Left forelimb (tissue), 1 donor: ENCODE measurements at places on chromosomes 6 and 20.

GRCh38 chr6:4301871-4302270, 166.5 kb upstream of the ECI2 start:
- no peak for DNase-seq

GRCh38 chr20:64246616-64247306, 8.8 kb upstream of the PCMTD2 start:
- peak; percentile 62 for DNase-seq

- DNase-seq, result peak; percentile 83
These were observed 16.5 kb downstream of the COL20A1 start for GRCh38 chr20:63309261-63310071.

DNA sequence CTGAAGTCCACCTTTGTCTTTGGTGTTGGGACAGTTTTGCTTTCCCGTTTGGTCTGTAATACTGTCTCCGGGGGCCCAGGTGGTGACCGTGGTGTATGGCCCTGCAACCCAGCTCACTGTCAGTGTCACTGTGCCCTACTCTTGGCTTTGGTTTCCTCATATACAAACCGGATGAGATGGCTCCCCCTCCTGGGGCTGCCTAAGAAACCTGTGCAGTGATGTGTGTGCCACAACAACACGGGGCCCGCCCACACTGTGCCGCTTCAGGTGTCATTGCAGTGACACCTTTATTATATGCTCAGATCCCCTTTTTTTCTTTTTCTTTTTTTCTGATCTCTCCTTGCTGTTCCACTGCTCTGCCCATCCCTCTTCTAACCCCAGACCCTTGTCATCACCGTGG, 73.9 kb downstream of the RAMACL start:
- DNase-seq, result no peak

GRCh38 chr6:47655719-47656595, 42.4 kb upstream of the ADGRF4 start:
- DNase-seq, result no peak

DNA sequence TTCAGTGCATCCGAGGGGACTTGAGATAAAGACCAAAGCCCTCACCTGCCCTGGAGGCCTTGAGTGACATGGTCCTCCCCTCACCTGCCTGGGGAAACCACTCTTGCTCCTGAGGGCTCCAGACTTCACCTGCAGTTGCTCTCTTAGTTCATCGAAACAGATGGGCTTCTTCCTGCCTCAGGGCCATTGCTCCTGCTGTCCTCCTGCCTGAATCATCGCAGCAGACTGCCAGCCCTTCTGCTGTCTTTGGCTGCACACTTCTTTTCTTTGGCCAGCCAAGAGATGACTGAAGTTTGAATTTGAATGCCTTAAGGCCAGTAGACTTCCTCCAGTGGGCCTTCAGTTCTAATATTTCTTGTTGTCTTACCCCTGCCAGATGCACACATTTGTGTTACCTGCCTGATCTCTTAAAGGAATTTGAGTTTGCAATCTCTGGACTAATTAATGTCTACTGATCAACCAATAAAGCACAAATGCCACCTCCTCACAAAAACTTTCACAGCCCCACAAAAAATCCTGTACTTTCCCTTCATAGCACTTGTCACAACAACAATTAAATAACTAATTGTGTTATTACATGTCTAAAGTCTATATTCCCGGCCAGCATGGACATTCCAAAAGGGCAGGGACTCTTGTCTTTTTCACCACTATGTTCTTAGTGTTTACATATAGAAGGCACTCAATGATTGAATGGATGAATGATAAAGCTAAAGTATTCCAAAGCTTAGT, 56.7 kb upstream of the SGK1 start:
- DNase-seq, result no peak

DNA sequence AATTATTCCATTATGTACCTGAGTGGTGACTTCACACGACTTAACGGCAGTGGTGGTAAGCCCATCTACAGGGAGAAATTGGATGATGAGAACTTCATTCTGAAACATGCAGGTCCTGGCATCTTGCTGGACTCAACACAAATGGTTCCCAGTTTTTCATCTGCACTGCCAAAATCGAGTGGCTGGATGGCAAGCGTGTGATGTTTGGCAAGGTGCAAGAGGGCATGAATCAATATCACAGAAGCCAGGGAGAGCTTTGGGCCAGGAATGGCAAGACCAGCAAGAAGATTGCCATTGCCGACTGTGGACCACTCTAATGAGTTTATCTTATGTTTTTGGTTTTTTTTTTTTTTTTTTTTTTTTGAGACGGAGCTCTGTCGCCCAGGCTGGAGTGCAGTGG, 172.3 kb downstream of the ZNF217 start:
- DNase-seq, result no peak

DNA sequence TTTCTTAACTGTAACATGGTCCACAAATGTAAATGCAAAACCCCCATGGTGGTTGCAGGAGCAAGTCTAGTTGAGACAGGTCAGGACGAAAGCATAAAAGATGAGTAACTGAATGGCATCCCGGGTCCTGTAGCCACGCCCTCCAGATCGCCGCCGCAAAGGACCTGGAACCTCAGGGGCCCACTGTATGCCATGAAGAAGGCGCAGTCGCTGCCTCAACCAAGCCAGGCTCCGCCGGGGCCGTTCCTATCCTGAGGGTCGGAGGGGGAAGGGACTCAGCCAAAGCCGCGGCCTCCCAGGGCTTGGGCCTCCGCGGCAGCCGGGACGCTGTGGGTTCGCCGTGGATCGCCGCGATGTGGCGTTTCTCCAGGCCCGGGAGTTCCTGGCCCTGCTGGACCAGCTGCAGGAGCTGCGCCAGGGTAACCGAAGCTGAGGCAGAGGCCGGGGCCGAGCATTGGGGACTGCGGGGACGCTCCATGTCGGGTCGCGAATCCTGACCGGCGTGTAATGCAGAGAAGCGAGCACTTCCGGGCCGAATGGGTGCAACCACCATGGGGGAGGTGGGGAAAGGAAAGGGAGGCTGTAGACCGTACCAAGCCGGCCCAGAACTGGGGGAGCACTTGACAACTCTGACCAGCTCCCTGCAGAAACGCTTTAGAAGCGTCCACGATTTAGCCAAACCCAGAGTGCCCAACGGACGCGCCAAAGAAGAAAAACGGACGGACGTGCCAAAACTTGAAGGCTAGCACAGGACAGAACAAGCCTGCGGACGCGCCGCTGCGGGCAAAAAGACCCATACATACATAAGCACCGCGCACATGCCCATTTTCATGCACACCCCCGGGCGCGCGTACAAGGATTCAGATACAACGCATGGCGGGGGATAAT, 11.1 kb downstream of the RPL7L1 start:
- DNase-seq, result peak; percentile 93

- no peak for DNase-seq
These were observed 1.9 kb upstream of the RAET1L start for GRCh38 chr6:150026976-150027805.

- DNase-seq, result no peak
These were observed 158.8 kb downstream of the CDH26 start for GRCh38 chr20:60117065-60117464.

DNA sequence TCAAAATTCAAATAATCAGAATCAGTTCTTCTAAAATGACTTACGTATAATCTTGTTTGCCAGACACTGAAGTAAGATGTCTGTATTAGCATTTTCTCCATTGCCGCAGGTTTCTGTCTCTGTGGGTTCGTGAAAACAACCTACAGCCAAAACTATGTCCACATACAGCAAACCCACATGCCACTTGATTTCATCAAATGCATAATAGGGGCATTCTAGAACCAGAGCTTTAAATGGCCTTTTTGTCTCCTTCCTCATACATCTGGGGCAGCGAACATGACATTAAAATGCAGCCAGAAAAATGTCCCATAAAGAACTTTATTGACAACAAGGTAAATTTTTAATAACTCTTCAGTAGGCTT, 90.2 kb upstream of the QKI start:
- no peak for DNase-seq

DNA sequence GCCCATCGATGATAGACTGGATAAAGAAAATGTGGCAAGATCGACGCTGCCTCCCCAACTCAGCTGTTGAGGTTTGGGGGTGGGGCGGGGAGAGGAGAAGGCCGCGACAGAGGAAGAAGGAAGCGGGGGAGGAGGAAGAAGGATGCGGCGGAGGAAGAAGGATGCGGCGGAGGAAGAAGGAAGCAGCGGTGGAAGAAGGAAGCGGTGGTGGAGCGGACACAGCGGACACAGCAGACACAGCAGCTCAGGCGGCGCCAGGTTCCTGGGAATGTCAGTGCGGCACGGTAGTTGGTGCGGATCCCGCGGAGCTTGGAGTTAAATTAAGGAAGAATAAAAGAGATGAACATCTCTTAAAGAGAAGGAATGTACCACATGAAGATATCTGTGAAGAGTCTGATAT, 163.9 kb upstream of the NT5E start:
- no peak for DNase-seq

DNA sequence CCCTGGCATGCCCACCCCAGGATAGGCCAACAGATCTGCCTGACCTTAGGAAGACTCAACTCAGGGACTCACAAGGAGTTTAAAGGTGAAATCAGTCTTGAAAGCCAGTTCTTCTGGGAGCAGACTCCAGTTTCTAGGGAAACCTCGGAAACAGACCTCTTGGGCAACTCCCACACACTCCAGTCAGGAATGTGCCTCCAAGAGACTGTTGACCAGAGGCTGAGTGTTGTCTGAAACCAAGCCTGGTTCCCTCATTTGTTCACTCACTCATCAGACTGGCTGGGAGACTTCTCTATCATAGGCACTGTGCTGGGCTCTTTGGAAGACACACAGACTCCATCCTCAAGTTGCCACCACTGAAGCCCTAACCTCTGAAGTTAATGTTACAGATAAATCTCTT, 1.8 kb downstream of the TREM1 start:
- no peak for DNase-seq

GRCh38 chr20:50582092-50582491, 71.9 kb downstream of the PTPN1 start:
- no peak for DNase-seq

- peak; percentile 56 for DNase-seq
These were observed 44.1 kb downstream of the PTK7 start for GRCh38 chr6:43120101-43120763.

DNA sequence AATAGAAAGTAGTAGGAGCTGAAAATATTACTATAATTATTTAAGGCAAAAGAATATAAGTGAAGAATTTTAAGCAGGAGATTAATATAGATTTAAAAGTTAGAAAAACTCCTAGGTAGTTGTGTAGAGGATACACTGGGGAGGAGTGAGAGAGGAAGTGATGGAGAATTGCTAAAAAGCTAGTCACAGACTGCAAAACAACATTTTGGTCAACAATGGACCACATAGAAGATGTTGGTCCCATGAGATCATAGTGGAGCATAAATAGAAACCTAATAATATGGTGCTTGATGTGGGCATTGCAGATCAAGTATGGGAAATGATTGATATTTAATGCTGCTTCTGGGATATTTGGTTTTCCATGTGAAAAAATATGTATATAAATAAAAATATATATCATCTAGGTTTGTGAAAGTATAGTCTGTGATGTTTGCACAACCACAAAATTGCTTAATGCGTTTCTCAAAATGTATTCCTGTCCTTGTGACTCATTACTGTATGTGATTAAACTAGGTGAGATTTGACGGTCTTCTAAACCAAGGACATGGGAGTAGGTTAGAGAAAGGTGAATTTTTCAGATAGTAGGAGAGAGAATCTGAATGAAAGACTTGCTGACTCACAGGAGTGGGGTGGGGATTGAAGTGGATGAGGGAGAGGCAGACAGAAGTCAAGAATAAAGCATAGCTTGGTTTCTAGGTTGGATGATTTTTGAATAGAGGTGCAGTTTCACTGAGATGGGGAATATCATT, 174.0 kb downstream of the BCKDHB start:
- no peak for DNase-seq

GRCh38 chr6:24780206-24780605, 5.5 kb downstream of the GMNN start:
- no peak for DNase-seq

DNA sequence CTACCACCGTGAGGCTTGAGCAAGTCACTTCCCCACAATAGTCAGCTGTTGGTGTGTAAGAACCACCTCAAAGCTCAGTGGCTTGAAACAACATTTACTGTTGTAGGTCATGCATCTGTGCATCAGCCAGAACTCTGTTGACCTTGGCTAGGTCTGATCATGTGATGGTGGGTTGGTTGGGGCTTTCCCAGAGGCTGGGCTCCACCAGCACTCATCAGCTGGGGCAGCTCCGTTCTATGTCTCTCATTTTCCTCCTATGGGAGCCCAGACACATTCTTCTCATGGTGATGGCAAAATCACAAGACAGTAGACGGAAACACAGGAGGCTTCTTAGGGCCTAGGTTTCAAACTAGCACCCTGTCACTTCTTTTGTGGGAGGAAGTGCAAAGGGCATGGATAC, 42.8 kb upstream of the PSMF1 start:
- DNase-seq, result no peak

GRCh38 chr6:137926207-137926731, 59.2 kb downstream of the TNFAIP3 start:
- DNase-seq, result no peak

- DNase-seq, result no peak
These were observed 28.4 kb upstream of the SDHAF4 start for GRCh38 chr6:70538376-70538775.

DNA sequence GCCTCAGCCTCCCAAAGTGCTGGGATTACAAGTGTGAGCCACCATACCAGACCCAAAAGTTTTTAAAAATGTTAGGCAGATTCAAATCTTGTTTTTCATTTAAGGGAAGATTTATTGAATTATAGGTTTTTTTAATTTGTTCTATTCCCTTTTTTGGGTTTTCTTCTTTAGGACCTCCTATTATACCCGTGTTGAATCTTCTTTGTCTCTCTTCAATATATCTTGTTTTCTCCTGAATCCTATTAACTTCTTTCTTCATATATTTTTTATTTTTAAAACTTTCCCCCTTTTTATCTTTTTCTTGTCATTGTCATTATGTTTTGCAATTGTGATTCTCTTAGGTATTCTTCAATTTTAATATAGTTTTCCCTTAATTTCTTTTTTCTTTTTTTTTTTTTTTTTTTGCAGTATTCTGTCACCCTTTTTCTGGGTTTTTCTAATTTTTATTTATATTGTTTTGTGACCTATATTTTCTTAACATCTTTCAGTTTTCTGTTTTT, 45.9 kb upstream of the NOP56 start:
- DNase-seq, result no peak

GRCh38 chr6:120211955-120212792, 862.6 kb upstream of the MAN1A1 start:
- DNase-seq, result no peak

DNA sequence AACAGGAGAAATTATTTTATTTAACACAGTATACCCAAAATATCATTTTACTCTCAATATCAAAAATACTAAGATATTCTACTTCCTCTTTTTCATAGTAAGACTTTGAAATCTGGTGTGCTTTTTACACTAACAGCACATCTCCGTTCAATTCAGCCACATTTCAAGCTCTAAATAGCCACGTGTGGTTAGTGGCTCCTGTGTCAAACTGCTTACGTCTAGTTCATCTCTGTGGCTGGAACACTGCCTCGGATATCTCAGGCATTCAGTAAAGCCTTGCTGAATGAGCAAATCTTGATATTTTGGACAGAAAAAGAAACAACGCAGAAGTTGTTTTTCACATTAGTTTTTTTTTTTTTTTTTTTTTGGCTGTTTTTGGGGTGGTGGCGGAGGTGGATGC, 136.1 kb downstream of the EYA4 start:
- DNase-seq, result no peak
